ENCODE measurements at places on chromosomes 1 and 21.

- no peak for DNase-seq
These were observed 62.7 kb downstream of the STUM start for GRCh38 chr1:226611301-226611700.

- no peak for DNase-seq
These were observed 180.7 kb downstream of the COQ8A start for GRCh38 chr1:227120826-227121225.

DNA sequence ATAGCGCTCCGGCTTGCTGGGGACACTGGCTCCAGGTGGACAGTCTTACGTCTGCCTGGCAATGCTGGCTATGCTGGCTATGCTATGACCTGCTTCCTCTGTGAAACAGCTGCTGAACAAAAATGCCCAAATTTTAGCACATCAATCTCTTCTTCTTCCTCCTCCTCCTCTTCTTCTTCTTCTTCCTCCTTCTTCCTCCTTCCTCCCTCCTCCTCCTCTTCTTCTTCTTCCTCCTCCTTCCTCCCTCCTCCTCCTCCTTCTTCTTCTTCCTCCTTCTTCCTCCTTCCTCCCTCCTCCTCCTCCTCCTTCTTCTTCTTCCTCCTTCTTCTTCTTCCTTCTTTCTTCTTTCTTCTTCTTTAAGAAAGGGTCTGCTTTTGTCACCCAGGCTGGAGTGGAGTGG is 401.3 kb downstream of the KIF26B start:
- no peak for DNase-seq

DNA sequence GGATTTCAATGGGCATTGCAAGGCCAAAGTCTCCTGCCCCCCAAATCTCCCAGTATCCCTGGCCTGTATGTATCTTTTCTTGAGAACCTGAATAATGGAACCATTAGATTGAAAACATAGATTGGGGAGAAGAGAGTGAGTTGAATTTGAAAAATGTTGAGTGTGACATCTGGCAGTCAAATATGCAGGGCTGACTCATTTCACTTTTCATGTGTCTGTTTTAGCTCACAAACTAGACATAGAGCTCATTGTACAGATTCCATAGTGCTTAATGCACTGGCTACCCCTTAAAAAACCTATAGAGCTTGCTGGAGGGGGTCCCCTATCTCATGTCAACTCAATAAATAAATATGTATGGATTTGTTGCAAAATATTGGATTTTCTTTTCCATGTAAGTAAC is 30.8 kb downstream of the DDR2 start:
- DNase-seq = no peak

DNA sequence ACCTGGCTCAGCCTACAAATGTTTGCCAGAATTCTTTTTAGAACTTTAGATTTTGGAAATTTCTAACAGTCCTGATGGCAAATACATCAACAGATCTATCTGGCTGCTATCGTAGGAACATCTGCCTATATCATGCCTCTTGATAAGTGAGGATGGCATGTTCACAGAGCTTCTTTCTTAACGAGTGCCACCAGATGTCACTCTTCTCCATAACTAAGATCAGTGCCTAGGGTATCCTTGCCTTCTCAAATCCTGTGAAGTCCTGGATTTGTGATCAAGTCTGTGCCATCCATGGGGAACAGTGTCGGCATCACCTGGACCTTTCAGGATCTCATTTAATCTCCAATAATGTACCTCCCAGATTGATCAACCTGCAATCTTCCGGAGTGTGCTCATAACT is 36.5 kb upstream of the CD5L start:
- DNase-seq = no peak
